ENCODE measurements at places on chromosomes 3 and 15.

DNA sequence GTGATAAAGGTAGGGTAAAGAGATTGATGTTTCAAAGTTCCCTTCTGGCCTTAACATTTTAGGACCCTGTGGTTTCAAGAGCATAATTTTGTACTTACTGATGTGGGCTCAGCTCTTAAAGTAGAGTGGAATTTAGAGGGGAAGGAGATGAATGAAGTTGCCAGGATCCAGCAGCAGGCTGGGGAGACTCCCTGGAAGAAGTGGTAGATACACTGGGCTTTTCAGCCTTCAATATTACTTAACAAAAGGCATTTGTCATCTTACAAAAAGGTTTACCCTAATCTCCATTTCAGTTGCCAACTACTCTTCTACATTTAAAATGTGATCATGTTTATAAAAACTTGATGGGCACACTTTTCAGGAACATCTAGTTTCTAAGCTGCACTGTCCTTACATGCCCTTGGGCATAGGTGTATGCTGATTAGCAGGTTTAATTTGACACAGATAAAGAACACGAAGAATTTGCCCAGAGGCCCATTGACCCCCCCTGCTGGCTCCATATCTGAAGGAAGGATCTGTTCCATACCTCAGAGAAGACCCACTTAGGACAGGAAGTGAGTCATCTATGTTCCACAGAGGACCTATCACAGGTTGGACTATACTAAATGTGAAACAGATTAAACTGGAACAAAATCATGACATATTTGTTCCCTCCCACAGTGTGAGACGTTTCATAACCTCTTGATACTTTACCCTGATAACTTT, 93.0 kb upstream of the LPP start:
- no peak for DNase-seq

DNA sequence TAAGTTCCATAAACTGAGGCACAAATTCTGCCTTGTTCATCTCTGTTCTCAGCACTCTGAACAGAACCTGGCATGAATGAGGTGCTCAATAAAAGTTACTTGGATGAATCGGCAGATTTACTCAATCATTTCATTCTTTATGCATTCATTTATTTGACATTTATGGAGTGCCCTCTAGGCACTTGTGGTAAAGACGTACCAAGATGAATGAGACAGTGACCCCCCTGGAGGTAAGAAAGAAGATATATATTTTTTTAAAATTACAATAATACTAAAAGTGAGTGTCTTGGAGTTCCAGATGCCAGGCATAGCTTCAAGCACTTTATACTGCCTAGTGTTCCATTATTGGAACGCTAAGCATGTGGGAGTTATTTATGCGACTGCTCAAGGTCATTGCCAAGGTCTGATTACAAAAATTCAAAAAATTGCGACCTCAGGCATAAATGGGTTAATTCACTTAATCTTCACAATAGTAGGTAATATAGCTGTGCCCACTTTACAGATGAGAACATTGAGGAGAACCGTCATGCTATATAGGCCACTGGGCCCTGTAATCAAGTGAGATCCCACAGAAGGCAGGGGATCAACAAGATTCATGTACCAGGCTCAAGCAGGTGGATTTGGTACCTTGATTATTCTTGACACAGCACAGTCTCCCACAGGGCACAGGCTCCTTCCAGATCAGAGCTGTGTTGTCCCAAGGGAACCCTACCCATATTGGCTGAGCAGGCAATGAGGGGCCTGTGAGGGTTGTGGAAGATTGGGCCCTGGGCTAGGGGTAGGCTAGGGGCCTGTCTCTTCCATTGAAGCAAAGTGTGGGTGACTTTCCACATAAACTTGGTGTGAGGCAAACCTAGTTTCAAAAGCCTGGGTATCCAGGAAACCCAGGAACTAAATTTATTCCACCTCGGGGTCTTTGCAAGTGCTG, 10.7 kb downstream of the XIRP1 start:
- DNase-seq = no peak

- no peak for DNase-seq
These were observed 109.9 kb upstream of the LINGO1 start for GRCh38 chr15:77742570-77742969.

DNA sequence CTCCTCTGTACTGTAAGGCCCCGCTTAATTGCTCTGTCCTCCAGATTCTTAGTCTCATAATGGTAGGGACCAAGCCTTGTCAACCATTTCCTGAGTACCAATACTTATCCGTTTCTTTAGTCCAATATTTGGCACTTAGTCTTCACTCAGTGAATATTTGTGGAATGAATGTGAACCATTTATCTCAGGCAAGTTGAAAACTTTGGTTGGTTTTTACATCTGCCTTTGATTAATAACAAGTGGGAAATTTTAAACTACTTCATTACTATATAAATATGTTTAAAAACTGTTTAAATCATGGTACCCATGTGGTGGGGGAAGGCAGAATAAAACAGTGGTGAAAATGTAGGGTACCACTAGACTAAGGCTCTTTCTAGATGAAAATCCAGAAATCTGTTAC, 15.2 kb downstream of the CA12 start:
- no peak for DNase-seq

DNA sequence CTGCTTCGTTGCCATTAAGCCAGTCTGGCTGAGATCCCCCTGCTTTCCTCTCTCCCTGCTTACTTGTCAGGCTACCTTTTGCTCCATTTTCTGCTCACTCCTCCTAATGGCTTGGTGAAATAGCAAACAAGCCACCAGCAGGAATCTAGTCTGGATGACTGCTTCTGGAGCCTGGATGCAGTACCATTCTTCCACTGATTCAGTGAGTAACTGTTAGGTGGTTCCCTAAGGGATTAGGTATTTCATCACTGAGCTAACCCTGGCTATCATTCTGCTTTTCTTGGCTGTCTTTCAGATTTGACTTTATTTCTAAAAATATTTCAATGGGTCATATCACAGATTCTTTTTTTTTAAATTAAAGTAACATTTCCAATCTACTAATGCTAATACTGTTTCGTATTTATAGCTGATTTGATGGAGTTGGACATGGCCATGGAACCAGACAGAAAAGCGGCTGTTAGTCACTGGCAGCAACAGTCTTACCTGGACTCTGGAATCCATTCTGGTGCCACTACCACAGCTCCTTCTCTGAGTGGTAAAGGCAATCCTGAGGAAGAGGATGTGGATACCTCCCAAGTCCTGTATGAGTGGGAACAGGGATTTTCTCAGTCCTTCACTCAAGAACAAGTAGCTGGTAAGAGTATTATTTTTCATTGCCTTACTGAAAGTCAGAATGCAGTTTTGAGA, 25.0 kb downstream of the CTNNB1 start:
- no peak for DNase-seq

DNA sequence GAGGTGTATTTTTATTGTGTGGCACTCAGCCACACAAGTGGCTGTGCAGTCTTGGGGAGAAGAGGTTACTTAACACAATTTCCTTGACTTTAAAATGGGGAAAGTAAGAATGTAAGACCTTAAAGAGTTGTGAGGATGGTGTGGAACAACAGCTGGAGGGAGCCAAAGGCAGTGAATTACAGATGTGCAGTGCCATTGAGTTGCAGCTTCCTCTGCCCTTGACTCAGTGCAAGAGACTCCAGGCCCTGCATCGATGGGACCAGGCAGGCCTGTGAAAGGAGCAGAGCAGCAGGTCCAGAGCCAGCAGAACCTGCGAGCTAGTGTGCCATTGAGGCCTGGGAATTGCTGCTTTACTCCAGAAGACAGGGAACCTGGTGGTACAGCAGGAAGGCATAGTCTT, 27.2 kb downstream of the EEFSEC start:
- DNase-seq = no peak

DNA sequence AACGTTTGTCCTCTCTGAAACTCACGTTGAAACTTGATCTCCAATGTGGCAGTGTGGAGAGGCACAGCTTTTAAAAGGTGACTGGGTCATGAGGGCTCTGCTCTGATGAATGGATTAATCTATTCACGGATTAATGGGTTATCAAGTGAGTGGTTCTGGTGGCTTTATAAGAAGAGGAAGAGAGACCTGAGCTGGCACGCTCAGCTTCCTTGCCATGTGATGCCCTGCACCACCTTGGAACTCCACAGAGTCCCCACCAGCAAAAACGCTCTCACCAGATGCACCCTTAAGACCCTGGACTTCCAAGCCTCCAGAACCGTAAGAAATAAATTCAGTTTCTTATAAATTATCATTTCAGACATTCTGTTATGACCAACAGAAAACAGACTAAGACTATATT, 2.6 kb downstream of the PPP1R2 start:
- DNase-seq = no peak

DNA sequence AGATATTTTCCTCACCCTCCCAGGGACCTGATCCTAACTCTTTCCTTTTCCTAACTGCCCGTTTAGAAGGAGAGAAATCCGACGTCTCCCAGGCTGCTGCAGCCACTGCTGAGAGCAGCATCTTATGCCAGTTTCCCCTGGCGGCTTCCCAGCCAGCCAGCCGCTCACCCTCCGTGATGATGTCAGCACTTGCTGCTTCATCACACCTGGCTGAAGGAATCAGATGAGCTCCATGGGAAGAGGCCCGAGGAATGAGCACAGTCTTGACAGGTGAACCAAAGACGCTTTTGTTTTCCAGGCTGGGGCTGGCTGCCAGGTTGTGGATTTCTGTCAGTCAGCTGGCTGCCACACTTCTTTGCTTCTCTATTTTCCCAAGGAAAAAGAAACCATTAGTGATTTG, 445.1 kb upstream of the RBMS3 start:
- DNase-seq = peak; percentile 72

- DNase-seq = no peak
These were observed 623.4 kb upstream of the SGO1 start for GRCh38 chr3:20809356-20809755.

GRCh38 chr15:31457631-31458526, 131.2 kb downstream of the KLF13 start:
- DNase-seq = peak; percentile 87

DNA sequence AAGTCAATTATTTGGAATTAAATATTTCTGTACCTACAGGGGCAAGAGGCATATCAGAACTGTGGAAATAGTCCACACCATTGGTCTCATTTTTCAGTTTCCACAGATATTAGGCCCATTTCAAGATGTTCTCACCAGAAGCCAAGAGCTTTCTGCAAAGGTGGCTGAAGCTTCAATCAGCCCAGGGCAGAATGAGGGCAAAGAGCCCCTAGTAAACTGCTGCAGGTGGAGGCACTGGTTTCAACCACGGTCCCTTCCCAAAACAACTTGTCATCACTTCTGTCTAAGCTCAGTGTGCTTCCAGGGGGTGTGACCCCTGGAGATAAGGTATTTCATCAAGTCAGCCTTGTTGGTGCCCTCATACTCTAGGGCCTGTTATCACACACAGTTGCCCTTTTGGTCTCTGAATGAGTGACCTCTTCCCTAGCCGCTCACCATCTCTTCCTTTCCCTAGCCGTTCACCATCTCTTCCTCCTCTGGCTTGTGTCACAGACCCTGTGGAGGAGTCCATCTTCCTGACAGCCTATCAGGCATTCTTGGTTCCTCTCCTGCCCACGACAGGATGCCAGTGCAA, 21.2 kb downstream of the IL17RD start:
- DNase-seq = no peak

- DNase-seq = no peak
These were observed 509.1 kb downstream of the TUSC7 start for GRCh38 chr3:117218641-117219048.

DNA sequence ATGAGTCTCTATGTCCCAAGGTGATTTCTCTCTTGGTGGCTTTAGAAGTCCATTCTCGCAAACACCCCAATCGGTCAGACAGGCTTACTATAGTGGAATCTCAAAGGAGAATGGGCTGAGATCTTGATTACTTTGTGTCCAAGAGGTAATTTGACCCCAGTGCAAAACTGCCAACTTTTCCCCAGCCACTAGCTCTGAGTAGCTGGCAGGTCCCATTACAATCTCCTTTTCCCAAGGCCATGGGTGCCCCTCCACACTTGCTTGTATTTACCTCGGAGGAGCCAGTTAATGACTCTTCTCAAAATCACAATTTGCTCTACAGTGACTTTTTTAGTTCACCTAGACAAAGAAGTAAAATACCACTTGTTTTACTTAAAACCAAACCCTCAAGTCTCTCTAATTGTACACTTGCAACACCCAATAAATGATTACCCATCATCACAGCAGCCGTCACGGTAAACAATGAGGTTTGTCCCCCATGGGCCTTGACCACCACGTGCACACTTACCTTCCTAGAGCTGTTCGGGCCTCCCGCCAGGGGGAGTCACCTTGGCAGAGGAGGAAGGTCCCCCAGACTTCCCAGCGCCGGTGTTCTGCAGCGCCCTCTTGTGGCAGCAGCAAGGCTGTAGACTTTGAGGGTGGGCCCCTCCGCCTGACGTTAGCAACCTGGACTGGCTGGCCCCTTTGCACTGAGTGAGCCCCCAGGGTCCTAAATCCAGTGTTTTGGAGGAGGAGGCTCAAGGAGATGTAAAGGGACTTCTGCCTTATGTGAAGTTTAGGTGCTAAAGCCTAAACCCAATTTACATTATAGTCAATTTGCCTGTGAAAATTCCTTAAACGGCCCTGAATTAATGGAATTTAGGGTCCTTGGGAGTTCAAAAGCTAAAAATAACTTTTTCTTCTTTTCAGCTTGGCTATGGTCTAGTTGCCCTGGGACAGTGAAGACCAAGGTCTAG, 18.7 kb upstream of the HDAC11 start:
- DNase-seq = no peak

DNA sequence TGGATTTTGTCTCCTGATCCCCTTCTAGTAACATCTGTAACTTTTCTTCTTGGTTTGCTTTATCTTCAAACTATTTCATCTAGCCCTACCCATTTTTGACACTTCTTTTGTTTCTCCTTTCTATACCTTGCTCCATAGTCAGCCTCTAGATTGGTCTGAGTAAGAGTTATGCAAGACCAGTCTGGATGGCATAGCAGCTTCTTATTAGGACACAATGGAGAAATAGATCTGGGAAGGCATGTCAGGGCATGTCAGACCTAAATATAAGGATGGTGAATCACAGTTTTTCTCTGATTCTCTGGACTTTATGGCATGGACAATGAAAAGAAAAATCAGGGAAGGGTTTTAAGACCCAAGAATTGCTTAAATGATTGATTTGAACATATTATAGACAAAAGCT, 452.5 kb downstream of the RAP2B start:
- DNase-seq = no peak

DNA sequence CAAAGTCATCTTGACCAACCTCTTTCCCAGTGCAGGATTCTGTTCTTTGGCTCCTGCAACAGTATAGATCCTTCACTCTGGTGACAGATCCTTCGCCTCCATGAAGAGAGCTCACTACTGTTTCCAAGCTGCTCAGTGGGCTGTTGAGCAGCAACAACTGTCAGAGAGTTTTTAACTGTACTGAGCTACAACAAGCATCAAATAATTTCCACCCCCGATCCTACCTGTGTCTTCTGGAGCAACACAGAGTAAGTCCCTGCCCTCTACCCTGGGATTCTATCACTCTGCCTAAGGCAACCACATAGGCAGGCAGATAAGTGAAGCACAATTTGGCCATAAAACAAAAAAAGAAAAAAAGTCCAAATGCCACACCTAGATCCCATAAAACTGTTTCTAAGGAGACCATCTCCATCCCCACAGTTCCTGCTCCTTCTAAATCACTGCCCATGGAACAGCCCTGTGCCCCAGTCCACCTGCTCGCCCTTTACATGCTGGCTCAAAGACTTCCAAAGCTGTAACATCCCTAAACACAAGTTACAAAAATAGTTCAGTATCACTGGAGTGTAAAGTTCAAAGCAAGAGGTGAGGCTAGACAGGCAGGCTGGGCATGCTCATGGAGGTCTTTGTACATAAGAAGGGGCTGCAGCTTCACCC, 37.8 kb upstream of the ANPEP start:
- no peak for DNase-seq

GRCh38 chr3:13371100-13372075, 48.7 kb downstream of the NUP210 start:
- DNase-seq = no peak

GRCh38 chr3:70433091-70433490, 120.7 kb upstream of the MDFIC2 start:
- no peak for DNase-seq

GRCh38 chr3:121274411-121274810, 271.4 kb downstream of the POLQ start:
- no peak for DNase-seq

Measured in posterior vena cava (tissue), 2 donors.